Stimulated activated CD4-positive, alpha-beta T cell treated with anti-CD3 and anti-CD28 coated beads, Interleukin-1b, Interleukin-23, amount 100 ng/mL, for 1 hour (primary cell): ENCODE measurements at places on chromosomes 4 and X.

GRCh38 chrX:108131471-108131870, 39.9 kb downstream of the ATG4A start:
- DNase-seq = no peak

GRCh38 chr4:148092316-148093014, 349.7 kb downstream of the NR3C2 start:
- DNase-seq = no peak

- no peak for DNase-seq
Observed at GRCh38 chr4:1359976-1360375, 13.0 kb downstream of the UVSSA start.

GRCh38 chr4:76526585-76526990, 91.6 kb downstream of the SHROOM3 start:
- DNase-seq = no peak

GRCh38 chr4:41332510-41333054, 75.9 kb downstream of the UCHL1 start:
- no peak for DNase-seq

GRCh38 chr4:17220816-17221215, 291.1 kb downstream of the QDPR start:
- no peak for DNase-seq

DNA sequence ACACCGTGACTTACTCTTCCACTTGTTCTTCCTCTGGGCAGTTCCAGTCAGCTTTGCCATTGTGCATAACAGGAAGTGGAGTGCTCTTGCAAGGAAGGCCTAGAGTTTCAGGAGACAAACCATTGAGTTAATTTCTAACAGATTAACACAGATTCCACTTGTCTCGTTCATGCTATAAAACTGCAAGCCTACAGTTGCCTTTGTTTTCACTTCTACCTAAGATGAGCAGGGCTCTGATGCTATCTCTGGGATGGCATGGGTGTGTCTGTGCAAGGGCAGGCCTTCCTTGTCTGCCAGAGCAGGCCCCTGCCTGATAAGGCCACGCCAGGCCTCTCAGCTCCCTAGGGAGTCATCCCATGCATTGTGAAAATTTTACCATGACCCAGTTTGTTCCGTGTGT, 67.7 kb upstream of the PGRMC2 start:
- no peak for DNase-seq

GRCh38 chrX:21616386-21616785, 41.7 kb downstream of the KLHL34 start:
- DNase-seq = no peak

DNA sequence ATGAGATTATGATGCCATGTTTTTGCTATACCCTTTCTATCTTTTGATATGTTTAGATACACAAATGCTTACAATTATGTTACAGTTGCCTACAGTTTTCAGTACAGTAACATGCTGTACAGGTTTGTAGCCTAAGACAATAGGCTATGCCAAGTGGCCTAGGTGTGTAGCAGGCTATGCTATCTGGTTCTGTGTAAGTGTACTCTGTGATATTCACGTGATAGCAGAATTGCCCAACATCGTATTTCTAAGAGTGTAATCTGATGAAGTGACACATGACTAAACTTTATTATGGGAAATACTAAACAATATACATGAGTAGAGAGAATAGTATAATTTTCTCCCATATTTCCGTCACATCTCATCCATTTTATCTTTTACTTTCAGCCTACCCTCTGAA, 97.0 kb downstream of the CLDN22 start:
- no peak for DNase-seq

GRCh38 chr4:87575408-87575807, 32.9 kb upstream of the DSPP start:
- DNase-seq = no peak

GRCh38 chr4:152004801-152005200, 244.0 kb upstream of the GATB start:
- DNase-seq = no peak

DNA sequence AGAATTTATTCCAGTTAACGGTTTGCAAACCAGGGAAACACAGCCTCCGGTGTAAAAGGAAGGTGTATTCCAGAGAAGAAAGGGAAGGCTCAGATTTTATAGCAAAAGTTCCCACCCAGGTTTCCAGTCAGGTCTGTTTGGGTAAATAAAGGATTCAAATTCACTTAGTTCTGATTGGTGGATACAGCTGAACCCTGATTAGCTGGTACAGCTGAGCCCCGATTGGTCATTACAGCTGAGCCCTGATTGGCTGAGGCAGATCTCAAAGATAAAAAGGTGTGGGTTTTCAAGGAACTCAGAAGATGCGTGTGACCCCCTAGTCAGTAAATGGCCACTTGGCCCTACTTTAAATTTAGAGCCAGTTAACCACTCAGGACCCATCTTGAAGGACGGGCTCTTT, 6.6 kb downstream of the CLRN2 start:
- DNase-seq = no peak

DNA sequence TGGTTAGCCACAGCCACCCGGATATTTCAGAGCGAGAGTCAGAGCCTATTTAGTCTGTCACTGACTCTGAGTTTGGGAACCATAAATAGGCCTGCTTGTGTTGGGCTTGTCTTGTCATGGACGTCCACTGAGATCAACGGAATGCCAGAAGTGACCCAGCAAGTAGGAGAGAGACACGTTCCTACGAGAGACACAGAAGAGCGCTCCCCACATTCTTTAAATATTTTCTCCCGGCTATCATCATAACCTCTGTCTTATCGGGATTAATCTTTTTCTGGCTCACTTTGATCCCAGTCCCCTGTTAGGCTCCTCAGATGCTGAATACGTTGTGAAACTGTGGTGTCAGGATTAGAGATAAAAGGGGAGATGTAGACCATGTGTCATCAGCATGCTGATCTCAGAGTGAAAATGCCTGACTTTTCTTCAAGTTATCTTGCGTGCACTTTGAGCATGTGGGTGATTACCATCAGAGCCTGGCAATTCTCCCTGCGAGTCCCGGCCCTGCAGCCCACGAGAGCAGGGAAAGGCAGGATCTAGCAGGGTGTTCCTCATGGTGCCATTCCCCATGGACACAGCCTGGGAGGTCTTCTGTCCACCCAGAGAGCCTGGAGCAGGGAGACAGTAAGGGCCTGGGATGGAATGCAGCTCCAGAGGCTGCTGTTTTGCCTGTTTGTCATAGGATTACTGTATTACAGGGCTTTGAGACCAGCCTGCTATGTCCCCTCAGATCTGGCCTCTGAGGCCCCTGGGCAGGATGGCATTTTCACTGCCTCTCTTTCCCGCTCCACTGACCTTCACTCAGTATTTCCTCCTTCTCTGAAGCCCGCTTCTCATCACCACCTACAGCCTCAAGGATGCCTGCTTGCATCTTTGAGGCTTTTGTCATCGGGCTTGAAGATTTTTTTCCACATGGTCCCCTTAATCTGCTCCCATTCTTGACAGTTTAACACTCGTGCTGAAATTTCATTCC, 2.8 kb upstream of the TENM3 start:
- no peak for DNase-seq

- no peak for DNase-seq
Observed at GRCh38 chr4:128347930-128348660, 60.5 kb upstream of the PGRMC2 start.

- DNase-seq = no peak
Observed at GRCh38 chr4:149161247-149161646, 654.4 kb downstream of the IQCM start.

DNA sequence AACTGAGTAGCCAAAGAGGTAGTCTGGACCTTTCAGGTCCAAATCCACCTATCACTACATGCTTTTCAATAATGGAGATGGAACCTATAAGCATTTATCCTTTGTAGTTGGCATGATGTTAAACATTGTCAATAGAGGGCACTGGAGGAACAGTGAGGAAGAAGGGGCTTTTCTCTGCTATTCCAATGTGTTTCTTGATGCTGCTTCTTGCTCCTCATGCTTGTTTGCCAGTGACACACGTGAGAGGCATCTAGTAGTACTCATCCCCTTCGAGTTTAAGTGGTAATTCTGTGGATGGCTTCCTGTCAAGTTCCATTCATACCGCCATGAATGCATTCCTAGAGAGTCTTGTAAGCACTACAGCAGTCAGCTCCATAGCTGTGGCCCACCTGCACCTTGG, 84.0 kb downstream of the NAA11 start:
- no peak for DNase-seq

DNA sequence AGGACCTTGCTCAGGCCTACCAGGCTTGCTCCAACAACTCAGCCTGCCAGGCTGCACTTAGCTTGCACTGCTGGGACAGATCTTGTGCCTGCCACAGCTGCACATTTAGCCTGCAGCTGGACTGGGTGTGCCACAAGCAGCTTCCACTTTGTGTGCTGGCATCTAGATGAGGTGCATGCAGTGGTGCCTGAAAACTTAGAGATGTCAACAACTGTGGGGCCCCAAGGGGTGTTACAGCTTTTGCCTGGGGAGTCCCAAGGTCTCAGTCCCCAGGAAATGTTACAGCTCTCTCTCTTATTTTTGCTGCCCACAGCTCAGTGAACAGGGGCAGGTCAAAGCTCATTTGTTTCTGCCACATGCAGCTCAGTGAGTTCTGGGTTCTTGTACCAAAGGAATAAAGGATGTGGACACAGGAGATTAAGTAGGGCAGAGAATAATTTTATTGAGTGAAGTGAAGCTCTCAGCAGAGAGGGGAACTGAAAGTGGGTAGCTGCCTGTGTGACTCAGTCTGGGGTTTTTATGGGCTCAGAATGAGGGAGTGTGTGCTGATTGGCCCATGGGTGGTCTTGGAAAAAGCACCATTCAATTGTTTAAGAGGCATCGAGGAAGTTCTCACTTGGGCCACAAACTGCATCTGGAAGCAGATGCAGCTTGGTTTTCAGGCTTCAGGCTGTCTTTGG, 828.3 kb downstream of the TECRL start:
- DNase-seq = no peak

DNA sequence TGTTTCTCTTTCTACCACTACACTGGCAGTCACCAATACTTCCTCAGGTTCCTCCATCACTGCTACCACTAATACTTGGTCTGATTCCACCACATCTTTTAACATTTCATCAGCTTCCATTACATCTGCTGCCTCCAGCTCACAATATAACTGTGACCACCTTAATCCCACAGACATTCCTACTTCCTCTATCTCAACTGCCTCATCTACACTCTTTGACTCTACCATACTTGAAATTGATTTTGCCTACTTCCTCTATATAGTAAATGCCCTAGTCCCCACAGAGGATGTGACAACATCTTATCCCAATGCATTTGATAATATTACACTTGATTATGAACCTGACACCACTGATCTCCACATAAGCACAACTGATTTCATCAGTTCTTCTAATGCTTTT, 29.0 kb downstream of the OPRPN start:
- no peak for DNase-seq

DNA sequence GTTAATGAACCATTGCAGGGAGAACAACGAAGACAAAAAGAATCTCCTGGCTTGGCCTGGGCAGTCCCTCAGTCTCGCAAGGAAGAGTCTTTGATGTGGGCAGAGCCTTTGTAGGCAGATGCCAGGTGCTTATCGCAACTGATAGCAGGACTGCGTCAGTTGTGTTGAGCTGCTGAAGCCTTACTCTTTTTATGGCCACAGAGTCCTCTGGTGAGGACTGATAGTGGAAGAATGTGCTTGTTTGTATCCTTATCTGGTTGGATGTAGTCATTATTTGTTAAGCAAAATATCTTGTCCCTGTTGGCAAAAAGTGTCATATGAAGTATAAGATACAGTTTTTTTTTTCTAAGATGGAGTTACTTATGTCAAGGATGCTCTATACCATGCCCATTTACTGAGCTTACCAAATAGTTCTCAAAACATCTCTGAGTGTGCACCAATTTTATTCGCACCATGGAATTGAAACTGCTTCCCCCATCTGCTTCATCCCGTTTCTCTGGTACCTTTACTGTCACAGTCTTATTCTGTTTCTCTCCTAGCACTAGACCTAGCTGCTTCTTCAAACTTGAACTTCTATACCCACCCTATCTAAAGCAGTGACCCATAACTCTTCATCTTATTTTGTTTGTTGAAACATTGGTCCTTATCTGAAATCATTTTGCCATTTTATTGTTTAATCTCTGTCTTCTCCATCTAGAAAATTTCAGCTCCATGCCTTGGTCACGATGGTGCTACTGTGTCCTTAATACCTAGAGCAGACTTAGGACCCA, 47.0 kb upstream of the SPRY1 start:
- DNase-seq = no peak
